ENCODE measurements at places on chromosomes 13 and 19. TPM values are rescaled to one million over a fixed set of nuclear protein-coding genes. Genes with fewer than 3 reads are reported as not detected.
A peak's percentile ranks its signal among the peaks of the same experiment; 100 is the strongest.

GRCh38 chr13:18949489-18949761 lies 232.2 kb downstream of the TUBA3C start:
- no peak for DNase-seq

- DNase-seq, result no peak
Measured at GRCh38 chr13:93003531-93003930, 223.1 kb upstream of the GPC6 start.

DNA sequence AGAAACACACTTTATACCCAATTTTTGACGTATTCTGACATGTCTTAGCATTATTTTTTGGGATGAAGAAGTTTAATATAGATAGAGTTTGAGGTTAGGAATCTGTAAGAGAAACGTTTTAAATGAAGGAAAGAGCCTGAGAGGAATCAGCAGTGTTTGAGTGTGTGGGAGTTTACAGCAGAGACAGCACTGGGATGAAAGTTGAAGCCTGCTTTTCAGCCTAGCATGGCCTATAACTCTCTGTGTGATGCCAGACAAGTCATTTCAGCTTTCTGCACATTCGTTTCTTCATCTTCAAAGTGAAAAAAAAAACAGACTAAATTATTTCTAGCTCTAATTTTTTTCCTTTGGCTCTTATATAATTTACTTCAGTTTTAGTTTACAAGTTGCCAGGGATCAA lies 177.1 kb downstream of the RGCC start:
- DNase-seq, result no peak

DNA sequence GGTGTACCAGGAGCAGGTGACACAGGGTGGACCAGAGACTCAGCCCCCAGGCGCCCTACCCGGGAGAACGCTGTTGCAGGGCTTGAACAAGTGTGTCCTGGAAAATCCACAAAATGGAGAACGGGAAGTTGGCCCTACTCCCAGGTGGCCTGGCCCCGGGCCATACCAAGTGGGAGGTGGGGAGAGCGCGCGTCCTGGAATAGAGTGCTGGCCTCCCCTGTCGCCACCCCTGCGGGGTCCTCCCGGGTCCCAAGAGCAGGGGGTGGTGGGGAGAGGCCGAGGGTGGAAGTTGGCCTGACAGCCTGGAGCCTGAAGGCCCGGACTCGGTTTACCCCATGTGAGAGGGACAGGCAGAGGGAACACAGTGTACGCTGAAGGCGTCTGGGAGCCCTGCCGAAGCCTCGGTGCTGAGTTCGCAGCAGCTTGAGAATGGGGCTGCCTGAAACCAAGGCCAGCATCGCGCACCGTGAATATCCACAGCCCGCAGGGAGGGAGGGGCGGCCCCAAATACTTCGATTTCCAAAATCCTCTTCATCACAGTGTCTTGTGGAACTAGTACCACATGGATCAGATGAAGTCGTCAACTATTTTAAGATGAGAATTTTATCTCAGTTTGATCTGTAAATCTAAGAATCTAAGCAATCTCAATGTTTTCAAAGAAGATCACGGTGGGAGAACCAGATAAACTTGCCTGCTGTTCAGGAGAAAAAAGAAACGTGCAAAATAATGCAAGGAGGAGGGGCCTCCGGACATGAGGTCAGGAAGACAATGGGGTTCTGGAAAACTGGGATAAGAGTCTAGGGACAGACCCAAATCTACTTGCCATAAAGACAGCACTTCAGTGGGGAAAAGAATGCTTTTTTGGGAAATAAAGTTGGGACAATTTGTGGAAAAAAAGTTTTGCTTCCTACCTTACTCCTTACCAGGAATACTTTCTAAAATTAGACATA lies 10.4 kb upstream of the KLF16 start:
- DNase-seq, result no peak

- DNase-seq, result peak; percentile 85
Measured at GRCh38 chr19:38683393-38684077, 36.1 kb downstream of the ACTN4 start.

GRCh38 chr19:46587861-46588260 lies 13.3 kb upstream of the CALM3 start:
- no peak for DNase-seq

DNA sequence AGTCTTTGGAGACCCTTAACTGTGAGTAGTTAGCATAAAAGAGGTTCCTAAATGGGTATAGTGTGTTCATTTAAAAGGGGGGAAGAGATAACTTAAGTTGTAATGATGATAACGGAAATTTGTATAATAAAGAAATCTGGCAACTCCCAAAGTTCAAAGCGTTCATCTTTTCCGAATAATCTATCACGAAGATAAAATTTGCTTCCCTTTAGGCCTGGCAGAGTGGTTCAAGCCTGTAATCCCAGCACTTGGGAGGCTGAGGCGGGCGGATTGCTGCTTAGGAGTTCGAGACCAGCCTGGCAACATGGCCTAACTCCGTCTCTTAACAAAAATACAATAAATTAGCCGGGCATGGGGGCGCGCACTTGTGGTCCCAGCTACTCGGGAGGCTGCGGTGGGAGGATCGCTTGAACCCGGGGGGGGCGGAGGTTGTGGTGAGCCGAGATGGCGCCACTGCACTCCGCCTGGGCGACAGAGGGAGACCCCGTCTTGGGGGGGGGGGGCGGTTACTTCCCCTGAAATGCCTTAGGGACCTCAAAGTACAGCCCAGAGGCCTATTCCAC lies 934 bp downstream of the N4BP2L2 start:
- peak; percentile 80 for DNase-seq

Gene N4BP2L1
- 32.2 TPM for total RNA-seq

Data from aorta (tissue), 5 donors.